Inflammatory macrophage (primary cell): ENCODE measurements at places on chromosomes 6 and 20.

GRCh38 chr6:15061180-15061641, 184.7 kb upstream of the JARID2 start:
- peak; percentile 58 for DNase-seq

DNA sequence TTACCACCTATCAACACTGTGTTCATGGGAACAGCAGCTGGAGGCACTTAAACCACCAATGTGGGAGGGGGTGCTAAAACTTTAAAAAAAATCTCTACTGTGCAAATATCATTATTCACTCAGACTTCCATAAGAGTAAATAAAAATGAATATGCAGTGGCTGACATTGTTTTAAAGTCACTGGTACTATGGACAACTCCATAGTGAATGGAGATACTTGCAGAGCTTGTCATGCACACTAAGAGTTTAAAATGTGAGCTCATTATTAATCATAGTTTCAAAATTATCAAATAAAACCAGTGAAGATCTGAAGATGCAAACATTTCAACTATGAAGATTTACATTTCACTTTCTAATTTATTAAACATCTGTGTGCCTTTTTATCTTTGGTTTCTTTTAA, 54.4 kb downstream of the RFX6 start:
- DNase-seq, result no peak

DNA sequence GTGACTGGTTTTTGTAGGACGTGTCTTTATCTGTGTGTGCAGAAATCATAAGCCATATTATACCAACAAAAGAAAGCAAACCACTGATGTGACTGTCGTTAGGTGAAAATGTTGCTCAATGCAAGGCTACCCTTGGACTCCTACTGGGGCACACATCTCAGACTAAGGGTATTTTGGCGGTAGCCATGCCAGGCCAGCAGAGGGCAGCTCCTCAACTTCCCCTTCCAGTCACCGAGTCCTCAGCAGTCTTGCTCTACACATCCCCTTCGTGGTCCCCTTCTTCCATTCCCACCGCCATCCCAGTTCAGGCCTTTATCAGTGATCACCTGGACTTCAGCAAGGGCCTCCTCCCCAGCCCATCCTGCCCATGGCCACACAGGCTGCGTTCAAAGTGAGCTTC, 113.7 kb upstream of the GGTLC1 start:
- peak; percentile 30 for DNase-seq

GRCh38 chr20:47125508-47125757, 230.8 kb downstream of the EYA2 start:
- DNase-seq, result no peak

- DNase-seq, result no peak
Measured at GRCh38 chr6:6191476-6191875, 129.0 kb downstream of the F13A1 start.

- no peak for DNase-seq
Measured at GRCh38 chr20:33059741-33060390, 6.2 kb downstream of the BPIFB3 start.
